NCI-H69 (cell line): ENCODE measurements at places on chromosomes 2 and 18.

DNA sequence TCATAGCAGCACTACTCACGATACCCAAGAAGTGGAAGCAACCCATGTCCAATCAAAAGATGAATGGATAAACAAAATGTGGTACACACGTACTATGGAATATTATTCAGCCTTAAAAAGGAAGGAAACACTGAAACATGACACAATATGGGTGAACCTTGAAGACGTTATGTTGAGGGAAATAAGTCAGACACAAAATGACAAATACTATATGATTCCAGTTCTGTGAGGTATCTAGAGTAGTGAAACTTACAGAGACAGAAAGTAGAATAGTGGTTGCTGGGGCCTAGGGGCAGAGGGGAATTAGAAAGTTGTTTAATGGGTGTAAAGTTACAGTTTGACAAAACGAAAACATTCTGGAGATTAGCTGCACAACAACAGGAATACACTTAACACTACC, 24.7 kb downstream of the TLK1 start:
- no peak for DNase-seq

DNA sequence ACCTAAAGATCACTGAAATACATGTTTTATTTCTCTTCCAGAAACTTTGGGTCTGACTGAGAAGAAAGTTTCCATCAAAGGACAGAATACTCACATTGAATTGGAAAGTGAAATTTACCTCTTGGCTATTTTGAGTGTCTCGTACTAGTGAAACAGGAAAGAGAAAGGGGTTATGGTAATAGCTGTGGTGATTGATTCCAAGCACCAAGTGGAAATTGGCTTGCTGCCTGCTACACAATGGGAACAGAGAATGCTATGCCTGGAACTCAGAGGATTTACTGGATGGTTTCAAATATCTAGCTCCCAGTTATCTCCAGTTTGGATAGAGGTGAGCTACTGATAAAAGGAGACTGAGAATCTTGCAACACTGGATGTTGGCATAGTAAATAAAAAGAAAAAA, 492.8 kb upstream of the FSIP2 start:
- no peak for DNase-seq

GRCh38 chr2:9264301-9264700, 57.7 kb downstream of the ASAP2 start:
- DNase-seq = no peak

GRCh38 chr2:50402654-50402960, 629.3 kb downstream of the NRXN1 start:
- no peak for DNase-seq

DNA sequence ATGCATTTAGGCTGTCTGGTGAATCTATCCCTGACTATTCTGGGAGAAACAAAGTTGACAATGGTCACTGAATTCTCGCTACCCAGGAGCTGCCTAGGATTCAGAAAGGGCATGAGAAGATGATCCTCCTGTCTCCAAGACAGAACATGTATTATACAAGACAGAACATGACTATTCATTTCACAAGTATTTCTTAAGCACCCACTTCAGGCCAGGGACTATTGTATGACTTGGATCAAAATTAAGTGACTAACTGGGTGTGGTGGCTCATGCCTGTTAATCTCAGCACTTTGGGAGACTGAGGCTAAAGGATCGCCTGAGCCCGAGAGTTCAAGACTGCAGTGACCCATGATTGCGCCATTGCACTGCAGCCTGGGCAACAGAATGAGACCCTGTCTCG, 235.8 kb upstream of the RAB12 start:
- no peak for DNase-seq

GRCh38 chr18:42052122-42052708, 97.2 kb downstream of the PIK3C3 start:
- peak; percentile 60 for DNase-seq

DNA sequence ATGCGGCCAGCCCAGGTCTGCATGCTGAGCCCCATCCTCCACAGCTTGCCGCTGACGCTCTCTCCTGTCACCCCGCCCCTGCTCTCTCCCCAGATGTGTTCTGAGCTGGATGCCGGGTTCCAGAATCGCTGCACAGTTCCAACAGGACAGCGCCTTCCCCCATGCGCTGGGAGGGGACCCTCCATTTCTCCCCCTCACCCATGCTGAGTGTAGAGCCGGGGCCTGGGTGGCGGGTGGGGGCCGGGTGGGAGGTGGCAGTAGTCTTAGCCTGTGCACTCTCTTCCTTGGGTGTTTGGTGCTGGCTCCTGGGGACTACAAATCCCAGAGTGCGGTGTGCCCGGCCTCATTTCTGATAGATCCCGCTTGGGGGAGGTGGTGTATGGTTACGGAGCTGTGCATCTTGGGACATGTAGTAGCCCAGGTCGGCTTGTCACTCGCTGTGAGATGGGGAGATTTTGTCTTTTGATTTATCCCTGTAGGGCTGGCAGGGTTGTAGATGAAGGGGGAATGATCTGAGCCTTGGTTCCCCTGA, 6.8 kb downstream of the DNAJB2 start:
- peak; percentile 6 for DNase-seq
